ENCODE measurements at places on chromosomes 5 and 9.

DNA sequence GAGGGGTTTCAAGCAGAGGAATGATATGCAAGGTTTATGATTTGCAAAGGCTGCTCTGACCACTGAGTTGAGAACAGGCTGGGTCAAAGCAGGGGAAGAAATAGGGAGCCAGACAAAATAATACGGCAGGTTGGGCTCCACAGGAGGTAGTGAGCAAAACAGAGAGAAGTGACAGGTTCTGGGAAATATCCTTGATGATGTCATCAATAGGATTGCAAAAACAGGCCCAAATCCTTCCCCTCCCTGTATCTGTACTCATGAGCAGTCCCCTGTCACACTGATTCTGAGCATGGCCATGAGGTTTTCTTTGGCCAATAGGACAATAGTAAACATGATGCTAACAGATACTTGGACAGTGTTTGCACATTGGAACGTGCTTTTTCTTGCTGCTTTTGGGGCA, 471.8 kb upstream of the BRINP1 start:
- no peak for DNase-seq

DNA sequence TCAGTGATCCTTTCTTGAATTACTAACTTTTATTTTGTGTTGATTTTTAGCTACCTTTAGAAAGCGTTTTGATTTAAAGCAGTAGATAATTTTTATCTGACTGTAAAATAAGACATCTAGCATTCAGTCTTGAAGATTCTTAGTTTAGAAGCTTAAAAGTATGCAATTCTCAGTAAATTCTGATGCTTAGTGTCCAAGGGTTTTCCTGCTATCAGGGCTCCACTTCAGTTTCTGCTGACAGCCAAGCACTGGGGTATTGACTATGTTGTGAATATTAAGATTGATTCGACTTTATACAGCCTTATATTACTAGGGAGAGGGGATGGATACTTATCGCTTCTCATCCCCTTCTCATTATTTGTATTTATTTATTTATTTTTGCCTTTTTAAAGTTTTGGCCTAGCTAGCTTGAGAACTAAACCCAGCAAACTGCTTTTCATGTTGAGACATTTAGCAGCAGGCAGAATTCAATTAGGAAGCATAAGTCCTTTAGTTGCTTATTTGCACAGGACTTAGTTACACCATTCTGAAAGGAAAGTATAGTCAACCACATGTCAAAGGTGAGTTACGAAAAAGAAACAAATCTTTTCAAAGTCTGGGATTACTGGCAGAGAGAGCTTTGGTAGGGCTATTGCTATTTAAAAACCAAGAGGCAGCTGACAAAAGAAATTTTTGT, 2.9 kb downstream of the PBX3 start:
- DNase-seq = no peak

DNA sequence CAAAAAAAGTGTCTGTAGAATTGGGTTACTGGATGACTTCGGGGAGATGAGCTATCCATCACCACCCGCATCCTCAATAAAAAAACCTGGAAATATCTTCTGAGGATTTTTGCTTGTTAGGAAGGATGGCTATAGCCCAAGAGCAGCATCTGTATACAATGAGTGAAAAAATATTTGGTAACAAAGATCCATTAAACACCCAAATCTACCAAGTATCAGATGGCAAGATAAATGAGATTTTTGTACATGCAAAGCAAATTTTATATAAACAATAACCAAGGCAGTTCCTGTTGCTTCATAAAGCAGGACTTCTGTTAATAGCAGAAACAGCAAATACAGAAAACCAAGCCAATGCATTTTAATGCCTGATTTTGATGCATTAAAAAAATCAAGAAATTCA, 166.6 kb downstream of the SLC28A3 start:
- DNase-seq = no peak

DNA sequence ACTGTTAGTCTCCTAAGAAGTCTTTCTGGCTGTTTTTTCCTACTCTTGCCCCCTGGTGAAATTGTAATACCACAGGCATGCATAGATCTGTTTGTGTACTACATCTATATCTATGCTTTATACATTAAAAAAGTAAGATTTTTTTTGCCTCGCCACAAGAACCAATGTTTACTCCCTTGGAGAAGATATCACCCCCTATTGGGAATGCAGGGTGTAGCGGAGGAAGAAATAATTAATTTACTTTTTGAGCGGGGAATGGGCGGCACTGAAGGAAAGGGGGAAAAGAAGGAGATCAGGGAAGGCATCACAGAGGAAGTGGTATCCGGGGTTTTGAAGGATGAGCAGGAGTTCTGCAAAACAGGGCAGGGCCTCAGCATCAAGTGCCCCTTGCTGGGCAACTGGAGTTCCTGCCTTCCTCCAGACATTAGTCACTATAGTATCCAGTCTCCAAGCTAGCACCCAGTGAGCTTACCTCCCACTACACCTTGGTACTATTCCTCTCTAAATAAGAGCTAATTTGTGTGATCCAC, 134.9 kb downstream of the GABBR2 start:
- DNase-seq = no peak

GRCh38 chr9:133282464-133283238, 7.7 kb upstream of the ABO start:
- no peak for DNase-seq

GRCh38 chr9:134885679-134886412, 5.2 kb downstream of the FCN2 start:
- no peak for DNase-seq

DNA sequence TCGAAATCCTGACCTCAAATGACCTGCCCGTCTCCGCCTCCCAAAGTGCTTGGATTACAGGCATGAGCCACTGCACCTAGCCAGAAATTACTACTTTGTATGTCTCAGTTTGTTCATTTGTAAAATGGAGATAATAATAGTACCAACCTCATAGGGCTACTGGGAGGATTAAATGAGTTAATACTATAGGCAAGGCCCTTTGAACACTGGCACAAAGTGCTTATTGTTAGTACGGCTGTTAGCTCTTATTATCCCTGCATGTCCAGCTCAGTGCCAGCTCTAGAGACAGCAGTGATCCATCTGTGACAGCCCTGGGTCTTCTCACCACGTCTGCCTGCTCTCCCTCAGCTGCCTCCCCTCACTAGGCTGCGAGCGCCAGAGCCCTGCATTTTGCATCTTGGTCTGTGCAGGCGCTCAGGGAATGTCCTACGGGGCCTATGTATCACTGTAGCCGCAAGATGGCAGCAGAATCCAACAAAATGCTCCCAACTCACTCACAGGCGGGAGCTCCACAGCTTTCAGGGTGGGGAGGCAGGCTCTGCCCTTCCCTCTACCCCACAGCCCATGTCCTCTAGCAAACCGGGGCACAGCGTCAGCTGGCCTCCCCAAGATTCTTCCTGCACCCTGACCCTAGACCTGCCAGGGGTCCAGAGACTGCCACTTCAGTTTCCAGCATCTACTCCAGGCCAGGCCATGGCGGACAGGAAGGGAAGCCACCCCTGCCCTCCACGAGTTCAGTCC, 17.7 kb upstream of the AKNA start:
- DNase-seq = peak; percentile 56

DNA sequence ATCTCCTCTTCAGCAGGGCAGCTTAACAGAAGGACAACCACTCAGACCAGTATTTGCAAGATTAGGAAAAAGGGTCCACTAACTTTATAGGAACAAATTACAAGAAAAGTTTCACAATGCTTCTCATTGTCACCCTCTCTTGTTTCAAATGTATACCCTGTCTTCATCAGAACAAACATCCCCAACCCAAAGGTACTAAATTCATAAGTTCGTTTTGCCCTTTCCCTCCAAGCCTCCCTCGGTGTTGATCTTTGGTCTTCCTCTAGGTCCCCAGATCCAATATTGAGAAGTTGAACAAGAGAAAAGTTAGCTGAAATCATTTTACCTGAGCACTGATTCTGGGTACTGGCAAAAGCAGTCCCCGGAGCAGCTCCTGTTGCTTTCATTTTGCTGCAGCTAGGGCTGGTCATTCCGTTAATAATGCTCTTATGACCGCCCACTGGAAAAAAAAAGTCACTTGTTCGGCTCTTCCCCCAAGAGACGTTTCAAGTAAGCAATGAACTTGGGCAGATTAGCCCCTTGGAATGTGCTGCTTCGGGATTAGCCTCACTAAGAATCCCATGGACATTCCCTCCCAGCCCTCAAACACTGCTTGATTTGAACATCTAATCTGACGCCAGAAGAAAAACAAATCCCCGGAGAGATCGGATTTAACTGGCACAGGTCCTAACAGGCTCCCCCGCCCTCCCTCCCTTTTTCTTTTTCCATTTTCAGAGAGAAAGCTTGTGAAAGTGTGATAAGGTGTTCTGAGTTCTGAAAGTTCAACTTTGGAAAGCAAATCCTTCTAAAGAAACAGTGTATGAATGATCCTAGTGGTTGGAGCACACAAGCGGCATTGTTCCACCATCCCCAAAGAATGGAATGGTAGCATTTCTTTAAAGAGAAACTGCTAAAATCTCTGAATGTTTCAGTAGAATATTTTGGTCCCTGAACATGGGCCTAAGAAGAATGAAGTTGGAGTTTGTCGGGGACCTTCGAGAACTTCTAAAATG, 252.5 kb downstream of the TRPM3 start:
- no peak for DNase-seq

GRCh38 chr5:142125963-142126362, 17.4 kb downstream of the NDFIP1 start:
- DNase-seq = no peak

GRCh38 chr5:41831155-41831554, 39.1 kb downstream of the OXCT1 start:
- DNase-seq = no peak

DNA sequence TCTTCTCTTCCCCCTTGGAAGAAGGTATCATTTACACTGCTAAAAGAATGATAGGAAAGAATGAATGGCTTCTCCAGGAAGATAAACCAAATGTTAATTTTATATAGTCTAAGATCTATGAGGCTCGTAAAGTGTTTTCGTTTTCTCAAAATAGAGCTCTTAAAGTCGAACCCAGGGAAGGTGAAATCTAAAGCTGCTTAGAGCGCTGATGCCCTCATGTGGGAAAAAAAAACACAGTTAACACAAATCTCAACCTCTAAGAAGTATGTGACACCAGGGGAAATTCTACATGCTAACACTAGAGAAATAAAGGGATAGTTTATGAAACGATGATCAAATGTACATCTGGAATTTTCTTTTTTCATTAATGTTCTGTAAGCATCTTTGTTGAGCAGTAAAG, 257.9 kb downstream of the RASEF start:
- DNase-seq = no peak

GRCh38 chr5:154962494-154962893, 21.6 kb downstream of the MRPL22 start:
- no peak for DNase-seq

DNA sequence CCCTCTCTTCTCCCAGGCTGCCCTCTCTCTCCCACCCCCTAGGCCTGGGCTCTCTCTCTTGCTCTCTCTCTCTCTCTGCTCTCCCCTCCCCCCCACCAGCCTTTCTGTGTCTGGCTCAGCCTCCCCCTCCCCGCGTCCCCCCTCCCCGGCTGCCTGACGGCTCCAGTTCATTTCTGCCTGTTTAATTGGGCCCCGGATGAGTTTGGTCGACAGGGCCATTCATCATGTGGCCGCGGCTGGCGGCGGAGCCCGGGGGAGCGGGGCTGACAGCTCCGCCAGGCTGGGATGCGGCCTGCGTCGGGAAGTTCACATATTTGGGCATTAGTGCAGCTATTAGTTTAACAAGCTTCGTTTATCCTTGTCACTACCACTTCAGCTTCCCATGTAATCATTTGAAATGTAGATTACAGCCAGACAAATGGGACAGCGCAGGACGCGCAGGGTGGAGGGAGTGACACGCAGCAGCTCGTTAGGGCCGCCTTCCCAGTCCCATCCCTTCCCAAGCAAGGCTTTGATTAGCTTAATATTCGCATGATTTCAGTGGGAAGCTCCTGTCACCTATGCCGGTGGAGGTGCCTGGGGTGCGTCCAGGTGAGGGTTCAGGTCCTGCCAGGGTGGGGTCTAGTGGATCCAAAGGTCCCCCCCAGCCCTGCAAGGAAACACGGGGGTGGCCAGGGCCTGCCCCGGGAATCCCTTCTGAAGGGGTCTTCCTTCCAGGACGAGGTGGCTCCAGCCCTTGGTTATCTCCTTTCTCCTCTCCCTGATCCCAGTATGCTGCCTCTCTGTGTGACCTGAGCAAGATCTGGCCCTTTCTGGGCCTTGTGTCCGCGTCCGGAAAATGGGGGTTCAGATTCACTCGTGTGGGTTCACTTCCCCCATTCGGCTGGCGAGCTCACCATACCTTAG, 214.8 kb downstream of the PAX5 start:
- no peak for DNase-seq

GRCh38 chr9:4022435-4023067, 277.3 kb downstream of the GLIS3 start:
- no peak for DNase-seq

GRCh38 chr5:150374651-150375050, 17.2 kb downstream of the TCOF1 start:
- DNase-seq = no peak

- no peak for DNase-seq
Measured at GRCh38 chr9:119453980-119454379, 84.7 kb upstream of the BRINP1 start.

GRCh38 chr9:750249-750967, 91.1 kb upstream of the DMRT1 start:
- no peak for DNase-seq

- DNase-seq = no peak
Measured at GRCh38 chr5:54307583-54307982, 2.8 kb downstream of the ARL15 start.

GRCh38 chr9:109699019-109699418, 81.0 kb upstream of the PALM2AKAP2 start:
- DNase-seq = no peak

DNA sequence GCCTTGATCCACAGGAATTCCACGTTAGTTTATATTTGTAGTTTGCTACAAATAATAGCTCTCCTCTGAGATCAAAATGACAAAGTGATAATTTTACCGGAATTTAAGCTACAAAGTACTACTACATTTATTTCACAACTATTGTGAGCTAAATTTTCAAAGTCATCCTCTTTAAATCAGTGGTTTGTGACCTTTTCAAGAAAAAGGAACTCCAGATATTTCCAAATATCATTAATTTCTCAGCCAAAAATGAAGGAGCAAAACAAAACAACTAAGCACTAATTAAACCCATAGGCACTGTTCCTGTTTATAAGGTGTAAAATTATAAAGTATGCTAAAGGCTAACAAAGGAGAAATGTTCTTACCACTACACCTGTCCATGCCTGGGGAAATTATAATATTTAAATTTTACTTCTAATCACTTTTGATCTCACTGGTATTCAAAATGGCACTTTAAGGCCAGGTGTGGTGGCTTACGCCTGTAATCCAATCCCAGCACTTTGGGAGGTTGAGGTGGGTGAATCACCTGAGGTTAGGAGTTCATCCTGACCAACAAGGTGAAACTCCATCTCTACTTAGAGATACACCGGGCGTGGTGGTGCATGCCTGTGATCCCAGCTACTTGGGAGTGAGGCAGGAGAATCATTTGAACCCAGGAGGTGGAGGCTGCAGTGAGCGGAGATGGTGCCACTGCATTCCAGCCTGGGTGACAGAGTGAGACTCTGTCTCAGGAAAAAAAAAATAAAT, 77.5 kb downstream of the CEMIP2 start:
- no peak for DNase-seq

GRCh38 chr9:19651681-19652080, 137.2 kb downstream of the SLC24A2 start:
- no peak for DNase-seq

- DNase-seq = no peak
Measured at GRCh38 chr5:88761269-88761850, 121.6 kb downstream of the MEF2C start.

GRCh38 chr9:72914750-72915149, 38.1 kb downstream of the ALDH1A1 start:
- DNase-seq = no peak

GRCh38 chr9:121966706-121967105, 126.4 kb downstream of the TTLL11 start:
- no peak for DNase-seq

GRCh38 chr5:176528301-176528700, 8.9 kb downstream of the RNF44 start:
- no peak for DNase-seq

GRCh38 chr9:72205513-72205912, 56.3 kb downstream of the GDA start:
- no peak for DNase-seq

All from anterior cingulate cortex (tissue), 58 donors.